RCC 7860 (cell line): ENCODE measurements at places on chromosomes 7 and 10.
A peak's percentile ranks its signal among the peaks of the same experiment; 100 is the strongest.

DNA sequence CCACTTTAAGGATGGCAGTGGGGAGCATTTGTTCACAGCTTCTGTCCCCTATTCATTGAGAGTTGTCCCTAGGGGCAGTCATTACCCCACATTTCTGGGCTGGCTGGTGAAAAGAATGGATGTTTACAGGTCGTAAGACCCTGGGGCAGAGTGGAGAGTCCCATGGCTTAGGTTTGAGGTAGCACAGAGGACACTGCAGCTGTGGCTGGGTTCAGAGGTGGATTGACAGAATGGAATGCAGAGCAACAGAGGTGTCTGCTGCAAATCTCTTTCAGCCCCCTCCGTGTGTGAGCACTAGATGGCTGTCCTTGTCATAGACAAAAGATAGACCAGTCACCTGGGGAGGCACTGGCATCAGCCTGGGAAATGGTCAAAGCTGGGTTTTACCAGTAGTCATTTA lies 141.9 kb downstream of the CACNB2 start:
- no peak for DNase-seq

GRCh38 chr7:30079880-30080279 lies 51.7 kb downstream of the PLEKHA8 start:
- no peak for DNase-seq

DNA sequence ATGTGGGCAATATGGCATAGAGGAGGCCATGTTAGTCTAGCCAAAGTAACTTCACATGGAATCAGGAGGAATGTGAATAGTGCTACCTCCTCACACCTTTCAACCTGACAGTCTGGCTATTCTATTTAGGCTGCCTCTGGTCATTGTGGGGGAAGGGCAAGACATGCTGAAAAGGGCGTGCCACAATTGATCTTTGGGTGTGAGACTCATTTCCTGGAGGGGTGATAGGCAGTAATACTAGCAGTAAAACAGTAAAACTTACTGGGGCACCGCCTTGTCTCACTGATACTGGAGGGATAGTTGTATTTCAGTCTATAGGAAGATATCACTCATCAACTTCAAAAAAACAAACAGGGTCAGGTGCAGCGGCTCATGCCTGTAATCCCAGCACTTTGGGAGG lies 88.7 kb downstream of the TMEM168 start:
- no peak for DNase-seq

- DNase-seq, result peak; percentile 89
These were observed 343.3 kb downstream of the FRMD4A start for GRCh38 chr10:13987446-13987845.

DNA sequence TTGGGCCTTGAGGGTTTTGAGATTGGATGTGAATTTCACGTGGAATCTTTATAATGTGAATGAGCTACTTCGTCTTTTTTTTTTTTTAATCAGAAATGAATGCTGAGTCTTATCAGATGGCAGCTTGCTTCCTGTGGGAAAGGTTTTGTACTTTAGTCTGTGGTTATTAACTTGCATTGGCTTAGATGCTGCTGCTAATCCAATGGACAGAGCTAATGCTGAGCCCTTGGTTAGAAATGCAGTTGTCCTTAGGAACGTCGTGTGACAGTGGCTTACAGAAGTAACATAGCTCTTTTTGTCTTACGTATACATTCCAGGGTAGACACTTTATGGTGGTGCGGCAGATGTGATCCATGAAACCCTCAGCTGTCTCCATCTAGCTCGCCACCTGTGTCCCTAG lies 32.8 kb downstream of the ADCY1 start:
- DNase-seq, result no peak

GRCh38 chr7:141433698-141434097 lies 117.5 kb upstream of the AGK start:
- no peak for DNase-seq

GRCh38 chr7:151844071-151844824 lies 32.7 kb downstream of the PRKAG2 start:
- DNase-seq, result peak; percentile 60

DNA sequence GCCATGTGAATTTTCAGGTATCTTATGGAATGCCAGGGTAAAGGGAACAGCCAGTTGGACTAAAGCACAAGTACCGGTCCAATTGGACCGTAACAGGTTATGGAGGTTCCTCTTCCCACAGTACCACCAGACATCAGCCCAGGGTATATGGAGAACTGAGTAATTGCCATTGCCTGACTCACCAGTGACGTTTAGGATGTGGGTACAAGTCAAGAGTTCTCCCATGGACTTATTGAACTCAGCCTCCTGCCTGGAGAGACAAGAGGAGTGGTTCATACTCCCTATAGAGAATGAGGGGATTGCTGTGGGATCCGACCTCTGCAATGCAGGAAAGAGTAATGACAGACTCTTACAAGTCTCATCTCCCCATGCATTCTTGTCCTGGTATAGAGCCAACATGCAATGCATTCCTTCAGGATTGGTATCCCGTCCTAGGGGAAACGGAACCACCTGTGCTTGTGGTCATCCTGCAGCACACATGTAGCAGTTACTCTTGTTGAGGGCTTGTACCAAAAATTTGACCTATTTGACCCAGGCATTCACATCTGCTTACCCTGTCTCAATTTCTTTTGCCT lies 30.7 kb upstream of the ELOVL3 start:
- DNase-seq, result no peak
